Left lung (tissue), 14 donors: ENCODE measurements at places on chromosomes 13 and 19. TPM values are rescaled to one million over a fixed set of nuclear protein-coding genes. Genes with fewer than 3 reads are reported as not detected.

GRCh38 chr19:14203177-14203576, 2.8 kb downstream of the ADGRL1 start:
- no peak for DNase-seq

DNA sequence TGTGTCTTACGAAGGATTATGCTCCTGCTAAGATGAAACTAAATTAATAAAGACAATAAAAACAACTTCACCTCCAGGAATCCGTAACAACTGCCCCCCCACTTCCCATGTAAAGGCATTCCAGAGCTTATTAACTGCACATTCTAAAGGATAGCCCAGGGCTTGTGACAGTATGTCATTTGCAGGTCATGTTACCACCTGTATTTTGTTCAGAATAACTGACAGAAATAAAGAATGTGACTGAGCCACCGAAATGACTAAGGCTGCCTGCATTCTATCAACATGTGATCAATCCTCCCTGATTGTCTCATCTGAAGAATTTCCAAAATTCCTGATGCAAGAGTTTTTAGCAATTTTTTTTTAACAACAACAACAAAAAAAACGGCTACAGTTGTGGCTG, 117.2 kb downstream of the MIPEP start:
- DNase-seq = no peak

The FGF9 gene
- polyA plus RNA-seq = 35.3 TPM

The ZNF433 gene
- 17.1 TPM for polyA plus RNA-seq

The KANK3 gene
- 14.6 TPM for polyA plus RNA-seq
